ENCODE measurements at places on chromosomes 7 and 10.

DNA sequence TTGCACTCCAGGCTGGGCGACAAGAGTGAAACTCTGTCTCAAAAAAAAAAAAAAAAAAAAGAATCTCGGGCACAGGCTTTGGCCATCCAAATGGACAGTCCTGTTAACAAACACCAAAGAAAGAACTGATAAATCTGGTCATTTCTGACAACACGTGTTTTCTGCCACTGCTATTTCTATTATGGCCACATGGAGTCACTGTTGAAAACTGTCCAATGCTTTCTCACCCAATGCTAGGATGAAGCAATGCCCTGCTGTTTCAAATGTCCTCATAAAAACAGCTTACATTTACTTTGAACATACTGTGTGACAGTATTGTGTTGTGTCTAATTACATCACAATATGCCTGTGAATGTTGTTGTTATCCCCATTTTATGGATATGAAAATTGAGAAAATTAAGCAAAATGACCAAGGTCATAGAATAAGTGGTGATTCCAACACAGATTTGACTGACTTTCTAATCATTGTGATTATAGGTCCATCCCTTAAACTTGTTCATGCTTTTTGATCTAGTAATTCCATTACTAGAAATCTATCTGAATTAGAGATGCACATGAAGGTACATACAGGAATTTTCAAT lies 19.9 kb upstream of the MAP3K8 start:
- no peak for DNase-seq

DNA sequence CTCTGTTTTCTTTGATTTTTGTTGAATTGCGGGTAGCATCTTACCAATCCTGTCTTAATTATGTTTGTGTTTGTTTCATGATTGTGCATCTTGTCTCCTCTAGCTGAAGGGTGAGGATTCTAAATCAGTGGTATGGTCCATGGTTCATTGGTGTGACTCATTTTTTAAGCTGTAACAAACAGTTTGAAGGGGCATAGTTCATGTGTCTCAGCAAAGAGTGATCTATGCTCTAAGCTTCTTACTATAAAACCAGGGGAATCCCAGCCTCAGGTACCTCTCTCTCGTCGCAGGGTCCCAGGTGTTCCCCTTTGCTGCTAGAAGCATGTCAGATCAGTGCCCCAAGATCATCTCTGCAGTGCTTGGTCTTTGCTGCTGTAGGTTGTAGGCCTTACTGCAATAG lies 100.1 kb downstream of the OTUD1 start:
- DNase-seq = no peak

GRCh38 chr7:139744768-139745677 lies 32.8 kb downstream of the HIPK2 start:
- no peak for DNase-seq

DNA sequence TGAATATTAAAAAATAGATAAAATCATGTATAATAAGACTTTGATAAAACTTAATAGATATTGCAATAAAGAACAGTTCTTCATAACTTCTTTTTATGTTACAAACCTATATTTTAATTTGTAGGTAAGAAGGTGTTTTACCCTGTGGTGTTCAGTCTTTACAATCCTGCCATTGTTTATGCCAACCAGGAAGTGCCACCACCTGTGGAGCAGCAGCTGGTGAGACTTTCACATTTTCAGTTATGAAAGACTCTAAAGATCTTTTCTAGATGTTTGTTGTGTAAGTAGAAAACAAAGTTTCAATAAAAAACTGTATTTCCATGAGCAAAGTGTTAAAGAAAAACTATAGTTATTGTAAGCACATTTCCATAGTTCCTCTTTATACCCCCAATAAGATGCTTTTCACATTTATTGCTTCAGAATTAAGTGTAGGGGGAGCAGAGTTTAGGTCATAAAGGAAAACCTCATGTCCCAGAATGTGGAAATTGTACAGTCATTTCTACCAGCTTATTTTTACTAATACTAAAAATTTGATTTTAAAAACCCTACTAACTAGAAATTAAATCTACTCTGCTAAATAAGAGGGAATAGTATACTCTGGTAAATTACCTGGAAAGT lies 28.7 kb downstream of the CSGALNACT2 start:
- DNase-seq = no peak

DNA sequence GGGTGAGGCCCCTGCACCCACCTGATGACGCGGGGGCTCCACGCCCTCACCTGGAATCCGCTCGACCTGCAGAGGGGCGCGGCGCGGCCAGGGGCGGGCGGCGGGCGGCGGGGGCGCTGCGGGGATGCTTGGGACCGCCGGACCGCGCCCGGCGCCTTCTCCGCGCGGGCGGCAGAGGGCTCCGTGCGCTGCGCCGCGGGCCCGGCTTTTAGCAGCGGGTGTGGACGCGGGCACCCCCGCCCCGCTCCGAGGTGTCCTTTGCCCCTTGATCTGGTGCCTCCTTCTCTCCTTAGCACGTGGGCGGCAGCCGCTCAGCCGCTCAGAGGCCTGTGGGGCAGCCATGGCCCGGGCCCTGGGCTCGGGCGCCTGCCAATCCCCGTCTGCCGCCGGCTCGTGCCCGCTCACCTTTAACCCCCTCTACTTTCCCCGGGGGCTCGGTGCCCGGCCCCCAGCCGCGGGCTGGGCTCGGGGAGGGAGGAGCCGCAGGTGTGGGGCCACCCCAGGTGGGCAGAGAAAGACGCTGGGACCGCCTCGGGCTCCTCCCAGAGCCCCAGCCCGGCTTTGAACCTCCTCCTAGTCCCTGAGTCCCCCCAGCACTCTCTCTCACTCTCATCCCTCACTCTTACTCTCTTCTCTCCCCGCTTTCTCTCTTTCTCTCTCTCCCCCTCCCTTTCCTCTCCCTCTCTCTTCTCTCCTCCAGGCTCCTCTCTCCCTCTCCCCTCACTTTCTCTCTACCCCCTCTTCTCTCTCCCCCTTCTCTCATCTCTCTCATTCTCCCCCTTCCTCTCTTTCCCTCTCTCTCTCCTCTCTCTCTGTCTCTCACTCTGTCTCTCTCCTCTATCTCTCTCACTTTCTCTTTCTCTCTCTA lies 19.7 kb upstream of the VPS37D start:
- no peak for DNase-seq

DNA sequence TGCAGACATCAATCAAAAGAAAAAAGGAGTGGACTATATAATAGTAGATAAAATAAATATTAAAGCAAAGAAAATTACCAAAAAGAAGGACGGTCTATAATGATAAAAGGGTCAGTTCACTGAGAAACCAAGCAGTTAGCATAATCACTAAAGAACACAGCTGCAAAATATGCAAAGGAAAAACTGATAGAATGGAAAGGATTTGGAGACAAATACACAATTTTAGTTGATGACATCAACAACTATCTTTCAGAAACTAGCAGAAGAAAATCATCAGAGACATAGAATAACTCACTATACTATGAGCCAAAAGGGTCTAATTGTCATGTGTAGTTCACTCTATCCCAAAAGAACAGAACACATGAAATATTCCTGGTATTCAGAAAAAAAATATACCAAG lies 316.4 kb upstream of the IGFBP3 start:
- DNase-seq = no peak

DNA sequence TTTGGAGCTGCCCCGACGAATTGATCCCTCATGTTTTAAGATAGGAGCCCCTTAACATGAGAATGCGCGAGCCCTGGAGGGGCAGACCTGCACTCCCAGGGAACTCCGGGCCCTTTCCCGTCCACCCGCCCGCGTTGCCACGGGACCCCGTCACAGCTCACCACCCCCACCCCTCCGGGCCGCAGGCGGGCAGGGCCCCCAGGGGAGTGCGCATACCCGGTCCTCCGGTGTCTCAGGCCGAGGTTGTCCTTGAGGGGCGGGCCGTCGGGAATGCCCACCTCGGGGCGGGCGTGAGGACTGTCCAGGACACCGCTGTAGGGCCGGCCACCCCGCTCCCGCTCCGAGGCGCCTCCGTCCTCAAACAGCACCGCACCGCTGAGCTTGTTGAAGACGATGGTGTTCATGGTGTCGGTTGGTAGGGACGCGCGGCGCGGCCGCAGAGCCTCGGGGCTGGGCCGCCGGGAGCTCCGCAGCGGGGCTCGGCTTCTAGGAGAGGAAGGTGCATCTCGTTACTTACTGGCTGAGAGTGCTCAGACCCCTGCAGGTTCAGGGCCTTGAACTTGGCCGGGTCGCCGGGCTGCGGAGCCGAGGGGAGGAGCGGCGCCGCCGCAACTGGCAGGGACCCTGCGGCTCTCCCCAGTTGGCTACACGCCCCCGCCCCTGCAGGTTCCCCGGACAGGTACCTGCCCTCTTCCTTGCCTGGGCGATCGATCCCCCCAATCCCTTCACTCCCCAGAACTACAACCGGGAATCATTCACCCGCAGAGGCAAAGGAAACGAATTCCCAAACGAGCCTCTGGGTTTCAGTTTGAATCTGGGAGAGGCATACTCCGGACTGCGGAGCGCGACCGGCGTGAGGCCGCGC lies 2.4 kb downstream of the MKX start:
- no peak for DNase-seq

- DNase-seq = no peak
Measured at GRCh38 chr7:52779004-52779403, 256.4 kb upstream of the POM121L12 start.

- DNase-seq = no peak
Measured at GRCh38 chr10:70557876-70558275, 44.7 kb downstream of the PRF1 start.

DNA sequence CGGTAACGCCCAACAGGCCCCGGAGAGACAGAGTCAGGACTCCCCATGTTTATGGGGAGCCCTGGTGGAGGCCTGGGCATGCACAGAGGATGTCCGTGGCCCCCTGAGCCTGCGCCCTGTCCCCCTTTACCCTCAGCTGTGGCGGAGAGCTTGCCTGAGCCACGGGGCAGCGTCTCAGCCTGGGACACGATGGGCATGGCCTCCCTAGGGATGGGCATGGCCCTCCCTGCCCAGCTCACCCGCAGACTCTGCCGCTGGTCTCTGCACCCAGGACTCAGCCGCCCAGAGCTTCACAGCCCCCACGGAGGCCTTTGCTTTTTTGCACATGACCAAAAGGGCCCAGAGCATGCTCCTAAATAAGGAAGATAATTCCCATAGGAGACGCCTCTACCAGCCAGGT lies 394.2 kb downstream of the PTPRN2 start:
- no peak for DNase-seq

DNA sequence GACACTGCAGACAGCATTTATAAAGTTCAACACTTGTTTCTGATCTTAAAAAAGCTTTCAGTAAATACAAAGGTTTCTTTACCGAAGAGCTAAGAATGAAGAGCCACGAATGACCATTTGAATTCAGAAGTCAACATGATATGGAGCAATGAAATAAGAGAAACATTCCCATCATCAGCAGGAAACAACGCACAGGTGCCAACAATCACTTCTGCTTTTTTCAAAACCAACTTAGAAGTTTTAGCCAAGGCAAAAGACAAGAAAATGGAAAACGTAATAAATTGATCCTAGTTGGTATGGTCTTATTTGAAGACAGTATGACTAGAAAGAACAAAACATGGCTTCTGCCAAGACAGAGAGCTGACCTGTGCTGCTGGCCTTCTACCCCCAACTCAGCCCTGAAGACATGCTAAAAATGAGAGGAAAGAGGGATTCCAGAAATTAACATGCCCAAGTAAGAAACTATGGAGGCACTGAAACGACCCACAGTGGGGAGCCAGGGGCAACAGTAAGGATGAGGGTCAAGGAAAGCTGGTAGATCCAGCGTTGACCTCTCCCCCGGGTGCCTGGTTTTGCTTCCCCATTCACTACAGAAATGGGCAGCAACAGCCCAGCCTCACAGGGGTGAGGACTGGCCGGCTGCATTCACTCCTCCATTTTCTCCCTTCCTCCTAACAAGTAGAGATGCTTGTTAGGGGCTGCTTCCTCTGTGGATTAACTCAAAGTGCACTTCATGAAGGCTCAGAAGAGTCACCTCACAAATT lies 30.1 kb downstream of the VPS41 start:
- DNase-seq = no peak

DNA sequence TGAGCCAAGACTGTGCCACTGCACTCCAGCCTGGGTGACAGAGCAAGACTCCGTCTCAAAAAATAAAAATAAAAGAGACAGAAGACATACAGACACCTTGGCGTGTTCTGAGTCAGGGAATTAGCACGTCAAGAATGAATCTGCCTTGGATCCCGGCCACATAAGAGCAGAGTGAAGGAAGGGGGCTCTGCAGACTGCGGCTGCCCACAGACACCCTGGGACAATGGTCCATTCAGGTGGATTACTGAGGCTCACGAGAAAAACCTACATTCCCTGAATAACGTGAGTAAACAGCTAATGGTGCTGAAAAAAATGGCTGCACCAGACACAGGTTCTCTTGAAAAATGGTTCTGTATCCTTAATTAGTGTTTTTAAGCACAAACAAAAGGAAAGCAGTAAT lies 100.1 kb upstream of the FGFR2 start:
- DNase-seq = no peak

GRCh38 chr7:103905997-103906396 lies 83.5 kb downstream of the RELN start:
- DNase-seq = no peak

DNA sequence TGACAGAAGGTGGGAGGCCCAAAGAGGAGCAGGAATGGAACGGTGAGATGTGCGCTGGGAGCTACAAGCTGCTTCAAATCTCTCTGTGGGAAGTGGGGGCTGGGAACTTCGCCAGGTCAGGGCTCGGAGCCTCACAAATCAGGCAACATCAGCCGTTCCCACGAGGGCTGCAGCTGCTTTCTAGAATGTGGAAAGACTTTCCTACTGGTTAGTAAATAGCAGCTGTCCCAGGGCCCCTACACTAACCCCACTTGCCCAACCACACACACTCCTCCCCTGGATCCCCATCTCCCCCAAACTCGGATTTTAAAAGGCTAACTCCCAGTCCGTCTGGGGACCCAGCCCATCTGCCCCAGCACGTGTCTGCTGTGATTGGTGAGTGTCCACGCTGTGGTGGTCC lies 40.6 kb upstream of the PITRM1 start:
- DNase-seq = no peak

DNA sequence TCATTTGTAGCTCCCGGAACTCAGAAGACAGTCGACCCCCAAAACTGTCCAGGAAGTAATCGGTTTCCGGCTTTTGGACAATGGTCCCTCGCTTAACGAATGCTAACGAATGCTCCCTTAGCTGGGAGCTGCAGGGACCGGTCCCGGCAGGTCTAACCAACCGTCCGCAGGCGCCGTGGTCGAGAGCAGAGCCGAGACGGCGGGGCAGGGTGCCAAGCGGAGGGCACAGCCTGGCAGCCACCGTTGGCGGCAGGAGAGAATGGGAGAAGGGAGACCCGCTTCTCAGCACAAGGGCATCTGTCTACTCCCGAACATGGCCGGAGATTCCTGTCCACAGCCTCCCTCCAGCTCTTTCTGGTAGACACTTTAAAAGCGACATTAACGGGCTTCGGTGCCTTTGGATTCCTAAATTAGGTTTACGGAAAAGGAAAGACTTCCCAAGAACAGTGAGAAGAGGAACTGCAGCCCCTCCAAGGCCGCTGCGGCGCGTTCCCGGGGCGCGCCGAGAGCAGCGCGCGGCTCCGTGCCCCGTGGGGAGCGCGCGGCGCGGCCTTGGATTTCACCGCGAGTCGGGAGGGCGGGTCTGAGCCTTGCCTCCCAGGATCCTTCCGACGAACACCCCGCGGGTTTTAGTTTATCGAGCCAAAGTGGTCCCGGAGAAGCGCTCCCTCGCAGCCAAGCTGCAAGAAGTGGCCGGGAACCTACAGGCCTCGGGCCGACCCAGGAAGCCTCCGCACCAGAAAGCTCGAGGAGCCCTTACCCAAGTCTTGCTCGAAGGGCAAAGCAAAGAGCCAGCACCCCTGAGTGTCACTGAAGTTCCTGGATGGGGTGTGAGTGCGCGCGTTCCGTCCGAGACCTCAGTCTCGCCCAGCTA lies 3.6 kb upstream of the TBX20 start:
- no peak for DNase-seq

Measured in astrocyte of the cerebellum (primary cell).